Stimulated activated CD8-positive, alpha-beta memory T cell treated with anti-CD3 and anti-CD28 coated beads, Interleukin-7, amount 100 ng/mL, for 4 hours (primary cell): ENCODE measurements at places on chromosomes 6 and 20.

DNA sequence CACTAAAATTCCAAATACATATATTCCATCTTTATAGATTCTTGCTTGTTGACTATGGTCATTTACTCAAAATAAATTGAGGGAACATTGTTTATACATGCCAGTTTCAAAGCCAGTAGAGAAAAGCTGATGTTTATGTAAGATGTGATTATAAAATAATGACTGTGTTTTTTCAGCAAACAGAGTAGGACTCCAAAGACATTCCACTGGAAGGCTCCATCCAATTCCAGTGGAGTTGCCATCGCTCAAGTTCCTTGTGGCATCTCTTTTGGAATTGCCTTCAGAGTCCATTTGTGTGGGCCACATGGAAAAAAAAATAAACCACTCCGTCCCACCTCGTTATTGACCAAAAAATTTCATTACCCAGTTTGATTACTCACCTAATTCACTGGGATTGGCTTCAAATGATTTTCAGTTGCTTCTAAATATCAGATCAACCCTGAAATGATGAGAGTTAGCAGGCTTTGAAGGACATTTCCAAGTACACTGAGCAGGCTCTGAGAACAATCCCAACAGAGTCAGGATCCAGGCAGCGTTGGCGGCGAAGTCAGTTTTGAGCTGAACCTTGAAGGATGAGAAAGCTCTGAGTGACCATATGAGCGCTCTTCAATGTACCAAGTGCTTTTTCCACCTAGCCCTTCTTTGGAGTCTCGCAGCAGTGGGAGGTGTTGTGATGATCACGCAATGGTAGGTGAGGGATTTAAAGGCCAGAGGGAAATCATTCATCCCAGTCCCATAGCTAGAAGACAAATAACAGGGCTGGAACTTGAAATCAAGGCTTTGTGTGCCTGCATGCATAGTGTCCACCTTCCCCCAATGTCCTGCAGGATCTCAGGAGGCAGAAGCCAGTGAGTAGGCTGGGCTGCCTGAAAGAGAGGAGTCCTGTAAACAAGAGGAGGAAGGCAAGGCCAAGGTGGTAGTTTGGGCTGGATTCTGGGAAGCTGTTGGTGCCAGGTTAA lies 281.7 kb downstream of the CDC5L start:
- no peak for DNase-seq

- no peak for DNase-seq
These were observed 57.5 kb downstream of the FOXC1 start for GRCh38 chr6:1667012-1667804.

DNA sequence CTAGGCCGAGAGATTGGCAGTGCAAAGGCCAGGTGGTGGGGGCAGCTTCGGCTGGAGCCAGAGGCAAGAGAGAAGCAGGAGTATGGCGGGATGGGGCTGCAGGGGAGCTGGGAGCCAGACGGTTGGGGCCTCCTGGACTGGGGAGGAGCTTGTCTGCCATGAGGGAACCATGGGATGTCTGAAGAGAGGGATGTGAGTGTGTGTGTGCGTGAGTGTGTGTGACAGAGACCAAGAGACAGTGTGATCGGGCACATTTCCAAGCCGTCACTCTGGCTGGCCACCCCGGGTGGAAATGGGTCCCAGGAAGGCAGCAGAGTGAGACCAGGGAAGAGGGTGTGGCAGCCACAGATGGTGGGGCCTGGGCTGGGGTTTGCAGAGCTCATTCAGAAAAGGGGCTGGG lies 13.8 kb downstream of the PHACTR3 start:
- DNase-seq, result no peak

- DNase-seq, result no peak
These were observed 12.4 kb upstream of the ZSCAN9 start for GRCh38 chr6:28212510-28213212.

GRCh38 chr6:71080133-71080532 lies 123.3 kb upstream of the B3GAT2 start:
- no peak for DNase-seq

DNA sequence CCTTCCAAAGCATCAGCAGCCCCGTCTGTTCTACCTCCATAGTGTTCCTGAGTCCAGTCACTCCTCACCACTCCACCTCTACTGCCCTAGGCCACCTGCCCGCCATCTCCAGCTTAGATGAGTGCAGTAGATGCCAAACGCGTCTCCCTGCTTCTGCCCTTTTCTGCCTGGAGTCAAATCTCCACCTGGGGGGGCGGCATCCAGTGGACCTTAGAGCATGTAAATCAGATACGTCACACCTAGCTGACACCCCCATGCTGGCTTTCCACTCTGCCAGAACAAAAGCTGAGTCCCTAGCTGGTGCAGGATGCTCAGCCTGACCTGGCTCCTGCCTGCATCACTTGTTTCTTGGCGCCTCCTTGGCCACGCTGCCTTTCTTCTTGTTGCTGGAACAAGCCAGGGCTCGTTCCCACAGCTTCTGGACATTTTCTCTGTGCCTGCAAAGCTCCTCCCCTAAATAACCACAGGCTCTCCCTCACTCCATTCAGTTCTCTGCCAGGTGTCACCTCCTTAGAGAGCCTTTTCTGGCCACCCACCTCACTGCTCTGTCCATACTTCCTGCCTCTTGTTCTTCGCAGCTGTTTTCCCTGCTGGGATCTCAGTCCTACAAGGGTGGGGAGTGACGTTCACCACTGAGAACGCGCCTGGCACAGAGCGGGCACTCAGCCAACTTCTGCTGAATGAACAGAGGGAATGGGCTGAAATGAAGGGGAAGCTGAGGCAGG lies 5.8 kb downstream of the DDR1 start:
- no peak for DNase-seq

DNA sequence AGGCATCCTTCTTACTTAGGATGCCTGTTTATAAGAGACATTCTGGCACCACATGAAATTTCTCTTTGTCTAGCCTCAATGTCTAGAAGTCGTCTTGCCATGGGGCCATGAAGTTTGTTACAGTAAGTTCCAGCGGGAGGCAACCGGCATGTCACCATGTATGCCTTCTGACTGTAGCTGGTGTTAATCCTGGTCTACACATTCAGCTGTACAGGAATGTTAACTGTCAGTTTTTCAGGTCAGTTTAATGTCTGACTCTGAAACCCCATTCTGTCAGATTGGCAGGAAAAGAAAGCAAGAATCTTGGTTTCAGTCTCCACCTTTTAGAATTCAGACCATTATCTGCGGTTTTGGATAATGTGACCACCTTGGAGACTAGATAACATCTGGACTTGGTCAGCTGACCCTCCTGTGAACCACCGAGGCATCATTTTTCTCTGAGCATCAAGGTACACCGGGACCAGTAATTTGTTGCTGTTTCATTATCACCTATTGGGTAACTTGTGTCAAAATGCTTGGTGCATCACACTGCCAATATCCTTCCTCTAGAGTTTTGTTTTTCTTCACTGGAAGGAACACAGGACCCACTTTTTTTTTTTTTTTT lies 228.7 kb downstream of the DOK5 start:
- DNase-seq, result no peak

DNA sequence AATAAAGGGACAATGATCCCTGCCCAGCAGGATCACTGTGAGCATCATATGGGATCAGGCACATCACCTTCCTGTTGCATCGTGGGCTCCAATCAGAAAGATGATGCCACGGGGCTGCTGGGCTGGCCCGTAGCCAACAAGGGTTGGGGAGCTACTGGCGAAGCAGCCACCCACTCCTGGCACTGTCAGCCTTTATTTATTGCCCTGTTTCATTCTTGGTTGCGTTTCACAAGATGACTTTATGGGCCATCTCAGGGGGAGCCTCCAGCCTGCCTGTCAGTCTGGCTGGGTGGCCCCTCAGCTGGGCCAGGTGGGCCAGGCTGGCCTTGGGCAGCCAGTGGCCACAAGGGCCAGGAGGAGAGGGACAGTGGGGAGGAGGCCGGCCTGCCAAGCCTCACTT lies 17.3 kb downstream of the VSTM2L start:
- DNase-seq, result no peak

- DNase-seq, result no peak
These were observed 8.9 kb downstream of the CYP21A2 start for GRCh38 chr6:32047084-32047478.
